ENCODE measurements at places on chromosomes 7 and 10.

DNA sequence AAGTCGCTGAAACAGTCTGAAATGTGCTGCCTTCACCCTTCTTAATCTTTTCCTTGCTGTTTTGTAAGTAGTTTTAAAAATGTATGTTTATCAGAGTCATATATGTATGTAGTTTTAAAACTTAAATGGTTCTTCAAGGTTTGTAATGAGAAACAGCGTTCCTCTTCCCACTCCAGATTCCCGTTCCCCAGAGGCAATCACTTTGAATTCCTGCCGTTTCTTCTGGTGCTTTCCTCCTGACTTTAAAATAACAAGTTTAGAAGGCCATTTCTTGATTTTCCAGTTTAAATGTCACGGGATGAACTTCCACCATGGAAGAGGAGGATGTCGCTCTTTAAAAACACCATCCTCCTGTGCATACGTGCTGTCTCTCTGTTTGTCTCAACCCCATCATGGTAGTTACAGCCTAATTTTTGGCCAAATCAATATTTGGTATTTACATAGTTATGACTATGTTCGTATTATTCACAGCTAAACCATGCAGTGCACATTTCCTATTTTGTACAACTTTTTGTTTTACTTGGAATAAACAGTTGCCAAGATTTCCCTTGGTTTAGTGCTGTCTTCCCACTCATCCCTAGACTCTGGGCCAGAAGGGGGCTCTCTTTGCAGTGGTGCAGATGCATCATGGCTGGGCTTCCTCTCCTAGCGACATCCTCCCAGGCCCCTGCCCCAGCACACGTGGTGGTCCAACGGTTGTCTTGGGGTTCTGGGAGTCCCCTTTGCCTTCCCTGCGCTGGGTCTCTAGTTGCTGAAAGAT lies 151.4 kb downstream of the PTPN20 start:
- DNase-seq = no peak

GRCh38 chr7:152122540-152122939 lies 97.1 kb downstream of the GALNT11 start:
- no peak for DNase-seq

DNA sequence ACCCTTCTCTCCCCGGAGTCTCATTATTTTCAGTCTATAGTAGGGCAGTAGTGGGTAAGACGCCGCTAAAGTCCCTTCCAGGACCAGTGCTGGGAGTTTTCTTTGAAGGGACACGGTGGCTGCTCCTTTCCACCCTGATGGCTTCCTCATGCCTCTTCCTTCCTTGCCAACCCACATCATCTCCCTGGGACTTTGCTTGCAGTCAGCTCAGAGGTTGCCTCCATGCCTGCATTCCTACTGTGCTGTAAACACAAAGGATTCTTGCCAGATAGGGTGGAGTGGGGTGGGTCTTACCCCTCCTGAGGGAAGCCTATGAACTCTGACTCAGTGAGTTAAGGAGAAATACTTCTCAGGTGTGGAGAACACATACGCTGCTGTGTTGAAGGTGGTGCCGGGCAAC lies 59.9 kb upstream of the IGFBP3 start:
- DNase-seq = no peak

GRCh38 chr10:62000037-62000603 lies 98.6 kb downstream of the ARID5B start:
- DNase-seq = no peak
